ENCODE measurements at places on chromosomes 7 and 10.

DNA sequence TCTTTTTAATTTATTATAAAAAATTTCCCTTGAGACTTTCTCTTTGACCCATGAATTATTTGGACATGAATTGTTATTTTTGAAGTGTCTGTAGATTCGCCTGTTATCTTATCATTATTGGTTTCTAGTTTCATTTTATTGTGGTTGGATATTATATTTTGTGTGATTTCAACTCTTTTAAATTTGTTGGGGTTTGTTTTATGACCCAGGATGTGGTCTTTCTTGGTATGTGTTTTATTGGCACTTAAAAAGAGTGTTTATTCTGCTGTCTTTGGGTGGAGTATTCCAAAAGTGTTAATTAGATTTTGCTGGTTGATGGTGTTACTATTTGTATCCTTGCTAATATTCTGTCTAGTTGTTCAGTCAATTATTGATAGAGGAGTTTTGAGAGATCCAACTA lies 50.5 kb upstream of the GPR141 start:
- no peak for DNase-seq

DNA sequence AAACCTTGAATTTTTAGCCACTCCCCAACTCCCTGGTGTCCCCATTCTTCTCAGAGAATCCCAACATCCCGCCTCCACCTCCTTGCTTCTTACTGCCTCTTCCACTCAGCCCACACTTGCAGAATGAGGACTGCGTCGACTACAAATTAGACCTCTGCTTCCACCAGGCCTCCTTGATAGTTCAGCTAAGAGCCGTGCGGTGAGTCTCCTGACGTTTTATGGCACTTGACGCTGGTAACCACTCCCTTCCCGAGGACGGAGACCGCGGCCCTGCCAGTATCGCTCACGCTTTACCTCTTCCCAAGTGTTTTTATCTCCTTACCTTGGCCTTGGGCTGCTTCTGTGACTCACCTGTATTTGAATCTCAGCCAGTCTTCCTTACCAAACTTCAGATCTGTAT lies 31.1 kb downstream of the RBM17 start:
- DNase-seq = no peak

- DNase-seq = no peak
These were observed 58.4 kb upstream of the TM9SF3 start for GRCh38 chr10:96645191-96645721.

DNA sequence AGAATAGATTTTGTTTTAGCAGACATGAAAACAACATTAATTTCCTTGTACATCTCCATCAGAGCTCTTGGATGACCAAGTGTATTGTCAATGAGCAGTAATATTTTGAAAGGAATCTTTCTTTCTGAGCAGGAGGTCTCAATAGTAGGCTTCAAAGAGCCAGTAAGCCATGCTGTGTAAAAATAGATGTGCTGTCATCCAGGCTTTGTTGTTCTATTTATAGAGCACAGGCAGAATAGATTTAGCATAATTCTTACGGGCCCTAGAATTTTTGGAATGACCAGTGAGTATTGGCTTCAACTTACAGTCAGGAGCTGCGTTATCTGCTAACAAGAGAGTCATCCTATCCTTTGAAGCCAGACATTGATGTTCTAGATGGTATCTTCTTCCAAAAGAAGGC lies 19.0 kb downstream of the MINPP1 start:
- no peak for DNase-seq

DNA sequence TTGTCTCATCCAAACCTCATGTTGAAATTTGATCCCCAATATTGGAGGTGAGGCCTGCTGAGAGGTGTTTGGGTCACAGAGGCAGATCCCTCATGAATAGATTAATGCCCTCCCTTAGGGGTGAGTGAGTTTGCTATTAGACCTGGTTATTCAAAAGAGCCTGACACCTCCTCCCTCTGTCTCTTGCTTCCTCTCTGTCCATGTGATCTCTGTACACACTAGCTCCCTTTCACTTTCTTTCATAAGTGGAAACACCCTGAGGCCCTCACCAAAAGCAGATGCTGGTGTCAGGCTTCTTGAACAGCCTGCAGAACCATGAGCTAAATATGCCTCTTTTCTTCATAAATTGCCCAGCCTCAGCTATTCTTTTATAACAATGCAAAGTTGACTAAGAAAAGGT lies 447.1 kb downstream of the MDFIC start:
- DNase-seq = no peak

DNA sequence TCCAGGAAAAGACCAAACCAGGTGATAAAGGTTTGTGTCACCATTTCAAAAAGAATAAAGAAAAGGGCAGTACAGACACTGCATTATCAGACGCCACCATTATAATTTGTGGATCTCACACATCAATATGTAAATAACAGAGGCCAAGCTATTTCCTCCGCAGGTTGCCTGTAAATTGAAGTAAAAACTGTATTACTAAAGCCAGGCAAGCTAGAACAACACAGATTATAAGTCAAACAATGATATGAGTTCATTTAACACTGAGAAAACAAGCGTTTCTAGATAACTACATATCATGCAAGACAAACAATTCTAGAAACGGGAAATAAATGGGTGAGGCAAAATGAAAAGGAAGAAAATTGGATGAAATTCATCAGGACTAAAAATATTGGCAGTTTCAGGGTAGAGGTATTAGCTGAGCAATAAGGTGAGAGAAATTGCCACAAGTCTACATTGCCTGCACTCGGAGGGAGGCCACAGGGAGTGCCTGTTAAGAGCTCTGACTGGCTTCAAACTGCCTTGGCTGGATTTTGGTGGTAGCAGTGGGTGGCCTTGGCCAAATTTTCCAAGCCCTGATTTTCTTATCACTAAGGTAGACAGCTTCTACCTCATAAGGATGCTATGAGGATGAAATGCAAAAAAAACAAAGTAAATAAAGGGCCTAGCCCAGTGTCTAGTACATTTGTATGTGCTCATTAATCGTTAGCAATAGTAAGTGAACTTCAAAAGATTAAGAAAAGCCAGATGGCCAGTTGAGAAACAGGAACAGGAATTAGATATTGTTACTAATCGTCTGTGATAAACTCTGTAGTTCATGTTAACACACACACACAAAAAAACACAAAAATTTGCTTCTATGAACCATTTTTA lies 240.0 kb upstream of the NFE2L3 start:
- DNase-seq = no peak

DNA sequence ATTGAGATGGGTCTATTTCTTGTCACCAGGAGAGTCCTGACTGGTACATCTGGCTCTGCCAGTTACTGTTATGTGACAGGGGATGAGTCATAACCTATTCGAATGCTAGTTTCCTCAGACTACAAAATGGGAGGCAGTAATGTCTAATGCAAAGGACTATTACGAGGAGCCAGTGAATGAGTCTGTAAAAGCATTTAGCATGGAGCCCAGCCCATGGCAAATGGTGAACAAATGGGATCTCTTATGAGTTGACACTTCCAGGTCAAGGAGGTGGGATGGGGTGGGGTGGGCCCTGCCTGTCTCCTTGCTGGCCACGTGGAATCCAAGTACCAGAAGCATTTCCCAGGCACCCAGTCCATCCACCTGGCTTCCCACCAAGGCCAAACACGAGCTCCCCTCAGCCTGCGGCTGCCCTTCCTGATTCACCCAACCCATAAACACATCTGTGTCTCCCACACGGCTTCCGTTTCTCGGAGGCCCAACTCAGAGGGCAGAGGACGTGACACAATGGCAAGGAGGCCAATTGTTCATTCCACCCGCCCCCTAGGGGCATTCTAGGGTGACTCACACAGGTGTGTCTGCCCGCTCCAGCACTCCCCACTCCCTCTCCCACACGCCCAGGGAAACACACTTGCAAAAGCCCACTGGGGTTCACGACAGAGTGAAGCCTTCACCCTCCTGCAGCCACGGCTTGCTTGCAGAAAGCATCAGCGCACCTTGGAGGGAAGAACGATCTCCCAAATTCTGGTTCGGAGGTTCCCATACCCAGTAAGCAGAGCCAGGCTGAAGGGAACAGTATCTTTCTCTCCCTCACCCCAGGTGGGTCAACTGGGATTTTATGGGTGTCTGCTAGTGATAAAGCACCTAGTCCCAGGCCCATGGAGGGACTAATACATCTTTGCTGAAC lies 109.8 kb downstream of the SH3PXD2A start:
- DNase-seq = no peak

- no peak for DNase-seq
These were observed 29.7 kb upstream of the GTF2I start for GRCh38 chr7:74627661-74628411.
